Hematopoietic multipotent progenitor cell treated with erythropoietin and hydrocortisone succinate and interleukin-3 and kit ligand, for 17 days (in vitro differentiated cells): ENCODE measurements at places on chromosomes 11 and 22.

DNA sequence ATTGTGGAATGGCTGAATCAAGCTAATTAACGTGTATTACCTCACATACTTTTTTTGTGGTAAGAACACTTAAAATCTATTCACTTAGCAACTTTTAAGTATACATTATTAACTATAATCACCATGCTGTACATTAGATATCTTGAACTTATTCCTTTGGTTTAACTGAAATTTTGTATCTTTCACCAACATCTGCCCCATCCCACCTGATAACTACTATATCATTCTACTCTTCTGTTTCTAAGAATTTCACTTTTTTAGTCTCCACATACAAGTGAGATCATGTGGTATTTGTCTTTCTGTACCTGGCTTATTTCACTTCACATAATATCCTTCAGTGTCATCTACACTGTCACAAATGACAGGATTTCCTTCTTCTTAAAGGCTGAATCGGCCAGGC, 17.1 kb upstream of the VWA5A start:
- no peak for DNase-seq

GRCh38 chr22:32469799-32470212, 4.8 kb upstream of the FBXO7 start:
- DNase-seq = peak; percentile 71

GRCh38 chr11:2911088-2911784, 18.0 kb downstream of the PHLDA2 start:
- no peak for DNase-seq

GRCh38 chr11:9771071-9771511, 107.2 kb downstream of the SWAP70 start:
- DNase-seq = no peak

GRCh38 chr22:41596776-41597634, 7.4 kb upstream of the PMM1 start:
- peak; percentile 83 for DNase-seq

DNA sequence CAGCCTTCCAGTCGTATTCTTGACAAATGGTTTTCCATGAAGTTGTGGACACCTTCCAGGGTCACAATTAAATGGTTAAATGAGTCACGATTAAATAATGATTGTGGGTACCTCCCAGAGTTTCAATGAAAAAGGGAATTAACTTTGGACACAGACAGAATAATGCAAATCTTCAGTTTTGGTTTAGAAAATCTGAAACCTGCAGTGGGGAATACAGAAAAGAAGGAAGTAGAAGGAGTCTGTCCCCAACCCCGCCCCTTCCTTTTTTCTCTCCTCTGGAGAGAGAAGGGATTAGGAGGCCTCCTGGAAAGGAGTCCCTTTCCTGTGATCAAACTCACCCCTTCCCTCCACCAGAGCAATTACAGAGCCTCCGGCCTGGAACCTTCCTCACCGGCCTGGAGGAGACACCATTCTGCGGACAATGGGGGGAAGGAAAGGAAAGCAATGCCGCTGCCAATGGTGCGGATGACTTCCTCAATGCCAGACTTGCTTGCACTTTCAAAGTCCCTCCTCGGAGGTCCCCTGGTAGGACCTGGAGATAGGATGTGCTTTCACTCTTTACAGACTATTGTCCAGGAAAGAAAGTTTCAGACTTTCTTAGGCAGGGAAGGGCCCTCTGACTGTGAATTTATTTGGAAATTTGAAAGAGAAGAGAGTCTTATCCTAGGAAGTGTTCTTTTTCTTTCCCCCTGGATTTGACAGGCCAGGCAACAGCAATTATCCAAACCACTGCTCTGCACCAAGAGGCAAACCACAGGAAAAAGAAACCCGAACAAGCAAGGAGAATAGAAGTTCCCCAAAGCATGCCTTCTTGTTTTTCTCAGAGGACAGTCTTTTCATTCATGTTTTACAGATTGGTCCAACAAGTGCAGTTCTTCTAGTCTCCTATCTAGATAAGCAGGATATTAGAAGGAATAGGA, 86.8 kb downstream of the PTPRJ start:
- no peak for DNase-seq

- no peak for DNase-seq
Measured at GRCh38 chr22:44256556-44257485, 55.9 kb downstream of the SHISAL1 start.

DNA sequence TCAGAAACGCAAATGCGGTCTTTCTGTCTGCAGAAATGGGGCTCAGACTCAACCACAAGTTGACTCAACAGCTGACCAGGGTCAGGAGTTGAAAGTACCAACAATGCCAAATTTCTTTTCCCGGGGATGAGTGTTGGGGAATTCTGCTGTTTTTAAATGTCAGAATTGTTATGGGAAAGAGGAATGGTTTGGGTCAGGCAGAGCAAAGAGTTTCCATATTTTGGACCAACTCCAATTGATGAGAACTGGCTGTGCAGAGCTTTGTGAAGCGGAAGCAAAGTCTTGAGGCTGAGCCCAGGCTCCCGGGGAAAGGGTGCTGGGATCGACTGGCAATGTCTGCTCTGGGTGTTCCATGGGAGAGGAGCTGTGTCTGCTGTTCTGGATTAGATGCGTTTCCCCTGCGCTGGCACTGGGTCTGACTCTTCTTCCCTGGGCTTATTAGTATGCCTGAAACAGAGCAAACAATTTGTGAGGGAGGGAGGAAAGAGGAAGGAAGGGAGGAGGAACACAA, 36.2 kb downstream of the TXN2 start:
- no peak for DNase-seq

- DNase-seq = no peak
Measured at GRCh38 chr11:83006877-83007330, 64.8 kb downstream of the RAB30 start.

DNA sequence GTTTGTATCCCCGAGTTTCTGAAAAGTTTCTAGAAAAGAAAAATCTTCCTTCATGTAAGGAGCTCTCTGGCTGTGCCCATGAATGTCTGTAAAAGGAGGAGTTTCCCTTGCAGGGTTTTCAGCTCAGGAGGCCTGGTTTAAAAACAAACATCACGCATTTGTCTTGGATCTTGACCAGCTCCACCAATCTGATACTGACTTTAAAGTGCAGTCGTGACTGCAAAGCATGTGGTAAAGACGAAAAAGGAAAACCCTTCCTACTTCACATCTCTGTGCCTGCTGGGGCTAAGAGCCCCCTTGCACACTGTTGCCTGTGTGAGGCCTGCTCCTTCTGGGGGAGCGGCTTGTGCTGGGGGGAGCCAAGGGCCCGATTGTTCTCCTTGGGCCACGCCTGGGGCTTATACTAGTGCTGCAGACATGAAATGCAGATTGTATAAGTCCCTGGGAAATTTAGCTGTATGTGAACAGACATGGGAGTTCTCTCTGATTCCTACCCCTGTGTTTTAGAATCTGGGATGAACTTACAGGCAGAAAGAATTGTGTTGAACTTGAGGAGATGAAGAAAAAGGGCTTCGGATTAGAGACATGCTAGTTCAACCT, 62.1 kb downstream of the ADAMTS15 start:
- no peak for DNase-seq

GRCh38 chr11:44604171-44604581, 38.7 kb downstream of the CD82 start:
- DNase-seq = no peak

- no peak for DNase-seq
Measured at GRCh38 chr22:20956258-20957101, 10.6 kb upstream of the AIFM3 start.

DNA sequence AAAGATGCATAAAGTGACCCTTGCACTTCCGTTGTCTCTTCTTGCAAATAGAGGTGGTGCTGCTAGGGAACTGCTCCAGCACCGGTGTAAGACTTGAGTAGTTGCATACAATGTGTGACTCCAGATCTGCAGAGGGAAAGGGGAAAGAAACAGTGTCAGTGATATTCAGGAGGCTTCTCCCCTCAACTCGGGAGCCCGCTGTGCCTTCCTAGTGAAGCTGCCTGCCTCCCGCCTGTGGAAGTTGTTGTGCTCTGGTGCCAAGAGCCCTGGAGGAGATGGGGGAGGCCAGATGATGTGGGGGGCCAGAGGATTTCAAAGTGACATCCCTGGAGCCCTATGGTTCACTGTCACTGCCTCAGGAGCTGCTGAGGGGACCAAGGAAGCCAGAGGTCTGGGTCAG, 30.4 kb downstream of the RELT start:
- DNase-seq = no peak

GRCh38 chr11:78406568-78407196, 10.9 kb downstream of the GAB2 start:
- no peak for DNase-seq

DNA sequence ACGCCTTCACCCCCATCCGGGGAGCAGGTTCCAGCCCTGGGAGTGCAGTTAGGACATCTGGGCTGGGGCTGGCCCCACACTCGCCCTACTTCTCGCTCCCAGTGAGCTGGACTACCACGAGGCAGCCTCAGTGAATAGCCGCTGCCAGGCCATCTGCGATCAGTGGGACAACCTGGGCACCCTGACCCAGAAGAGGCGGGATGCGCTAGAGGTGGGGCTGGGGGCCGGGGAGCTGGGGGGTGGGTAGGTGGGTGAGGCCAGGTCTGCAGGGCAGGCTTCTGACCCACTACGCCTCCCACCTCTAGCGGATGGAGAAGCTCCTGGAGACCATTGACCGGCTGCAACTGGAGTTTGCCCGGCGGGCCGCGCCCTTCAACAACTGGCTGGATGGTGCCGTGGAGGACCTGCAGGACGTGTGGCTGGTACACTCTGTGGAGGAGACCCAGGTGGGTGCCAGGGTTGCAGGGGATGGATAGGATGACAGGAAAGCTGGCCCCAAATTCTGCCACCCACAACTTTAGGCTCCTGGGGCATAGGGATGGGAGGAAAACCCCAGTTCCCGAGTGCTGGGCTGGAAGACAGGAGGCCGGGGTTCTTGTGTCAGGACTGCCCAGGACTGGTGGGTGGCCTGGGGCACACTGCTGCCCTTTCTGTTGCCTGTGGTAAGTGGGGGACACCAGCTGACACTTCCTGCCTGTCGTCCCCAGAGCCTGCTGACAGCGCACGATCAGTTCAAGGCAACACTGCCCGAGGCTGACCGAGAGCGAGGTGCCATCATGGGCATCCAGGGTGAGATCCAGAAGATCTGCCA, 8.3 kb downstream of the CTSF start:
- no peak for DNase-seq

DNA sequence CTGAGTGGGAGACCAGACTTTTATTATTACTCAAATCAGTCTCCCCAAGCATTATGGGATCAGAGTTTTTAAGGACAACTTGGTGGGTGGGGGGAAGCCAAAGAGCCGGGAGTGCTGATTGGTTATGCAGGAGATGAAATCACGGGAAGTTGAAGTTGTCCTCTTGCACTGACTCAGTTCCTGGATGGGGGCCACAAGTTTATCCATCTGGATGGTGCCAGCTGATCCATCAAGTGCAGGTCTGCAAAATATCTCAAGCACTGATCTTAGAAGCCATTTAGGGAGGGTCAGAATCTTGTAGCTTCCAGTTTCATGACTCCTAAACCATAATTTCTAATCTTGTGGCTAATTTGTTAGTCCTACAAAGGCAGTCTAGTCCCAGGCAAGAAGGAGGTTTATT, 53.5 kb upstream of the LMO1 start:
- no peak for DNase-seq

DNA sequence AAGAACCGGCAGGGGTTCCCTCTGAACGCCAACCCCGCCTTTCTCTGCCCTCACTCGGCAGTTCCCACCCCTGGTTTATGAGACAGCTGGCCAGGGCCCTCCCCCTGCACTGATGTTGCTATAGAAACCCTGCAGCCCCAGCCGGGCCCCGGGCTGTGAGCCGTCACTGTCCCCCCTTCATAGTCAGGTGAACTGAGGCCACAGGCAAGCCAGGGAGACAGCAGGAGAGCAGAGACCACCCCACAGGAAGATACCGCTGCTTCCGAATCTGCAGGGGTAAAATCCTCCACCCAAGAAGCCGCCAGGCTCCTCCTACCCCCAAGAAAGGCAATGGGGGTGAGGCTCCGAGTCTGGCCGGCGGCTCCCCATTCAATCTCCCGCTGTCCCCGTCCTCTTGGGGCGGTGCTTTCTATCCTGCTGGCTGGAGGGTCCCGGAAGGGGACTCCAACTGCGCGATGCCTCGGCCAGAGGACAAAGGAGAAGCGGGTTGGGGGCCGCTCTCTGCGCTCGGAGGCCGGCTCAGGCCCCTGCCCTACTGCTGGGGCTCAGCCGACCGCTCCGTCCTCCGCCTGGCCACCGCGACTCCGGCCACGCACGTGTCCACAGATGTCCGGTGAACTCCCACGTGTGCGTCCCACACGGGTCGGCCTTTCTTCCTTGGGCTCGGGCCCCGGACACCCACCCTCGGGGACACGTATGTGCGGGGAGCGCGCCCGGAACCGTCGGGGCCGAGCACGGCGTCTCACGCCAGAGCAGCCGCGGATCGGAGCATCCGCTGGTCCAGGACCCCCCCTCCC, 587 bp downstream of the SLC25A22 start:
- DNase-seq = no peak

- DNase-seq = no peak
Measured at GRCh38 chr11:85961930-85962363, 106.8 kb downstream of the CCDC83 start.

DNA sequence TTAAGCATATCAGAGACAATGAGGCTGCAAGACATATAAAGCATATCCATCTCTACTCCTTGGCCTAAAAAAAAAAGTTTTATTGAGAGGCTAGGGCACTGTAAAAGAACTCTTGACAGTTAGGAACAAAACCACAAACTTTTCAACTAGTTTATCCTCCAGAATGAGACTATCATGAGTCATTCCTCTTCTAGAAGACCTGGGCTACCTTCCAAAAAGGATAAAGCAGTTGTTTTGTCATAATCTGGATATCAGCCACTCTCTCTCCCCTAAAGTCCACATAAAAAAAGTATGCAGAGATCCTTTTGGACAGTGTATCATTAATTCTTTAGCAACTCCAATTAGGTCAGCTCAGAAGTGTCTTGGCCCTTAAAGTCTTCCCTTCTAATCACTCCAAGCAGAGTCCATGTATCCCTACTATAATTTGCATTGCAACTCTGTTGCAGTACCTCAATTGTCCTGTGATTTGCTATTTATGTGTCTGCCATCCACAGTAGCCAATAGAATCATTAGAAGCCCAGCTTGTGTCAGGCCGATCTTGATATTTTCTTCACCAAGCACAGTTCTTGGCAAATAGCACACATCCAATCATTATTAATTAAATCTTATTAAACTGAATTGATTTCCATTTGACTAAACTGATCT, 10.4 kb downstream of the OR51T1 start:
- DNase-seq = no peak

DNA sequence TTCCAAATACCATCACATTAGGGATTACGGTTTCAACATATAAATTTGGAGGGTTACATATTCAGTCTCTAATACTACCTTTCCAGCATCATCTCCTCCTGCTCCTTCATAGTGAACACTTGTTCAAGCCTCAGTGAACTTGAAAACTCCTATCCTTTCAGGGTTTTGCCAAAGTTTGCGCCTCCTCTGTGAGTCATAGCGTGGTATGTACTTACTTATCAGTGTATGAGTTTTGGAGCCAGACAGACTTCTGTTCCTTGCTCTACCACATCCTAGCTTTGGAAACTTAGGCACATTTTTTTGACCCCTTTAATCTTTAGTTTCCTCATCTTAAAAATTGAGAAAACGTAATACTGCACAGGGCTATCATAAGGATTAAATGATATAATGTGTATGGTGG, 160.1 kb upstream of the ZC3H12C start:
- no peak for DNase-seq
